Activated naive CD4-positive, alpha-beta T cell treated with Interleukin-2 at 50 U/mL for 16 hours (primary cell): ENCODE measurements at places on chromosomes 3 and 15.

DNA sequence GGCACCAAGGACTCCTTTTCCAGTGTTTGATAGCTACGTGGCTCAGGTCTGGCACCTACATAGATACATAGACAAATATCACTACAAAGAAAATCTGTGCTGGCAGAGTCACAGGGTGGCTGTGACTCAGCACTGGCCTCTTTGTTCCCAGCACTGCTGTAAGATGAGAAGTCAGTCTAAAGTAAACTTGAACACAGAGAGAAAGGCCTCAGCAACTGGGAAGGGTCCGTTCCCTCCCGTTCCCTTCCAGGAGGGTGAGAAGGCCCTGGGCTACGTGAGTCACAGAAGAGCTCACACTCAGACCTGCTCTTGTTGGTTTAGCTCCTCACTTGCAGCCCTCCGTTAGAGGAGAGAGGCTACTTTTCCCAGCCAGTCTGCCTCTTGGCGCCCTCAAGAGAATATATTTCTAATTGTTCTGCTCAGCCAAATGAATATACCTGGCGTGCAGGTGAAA lies 23.1 kb downstream of the ANXA2 start:
- DNase-seq, result no peak

DNA sequence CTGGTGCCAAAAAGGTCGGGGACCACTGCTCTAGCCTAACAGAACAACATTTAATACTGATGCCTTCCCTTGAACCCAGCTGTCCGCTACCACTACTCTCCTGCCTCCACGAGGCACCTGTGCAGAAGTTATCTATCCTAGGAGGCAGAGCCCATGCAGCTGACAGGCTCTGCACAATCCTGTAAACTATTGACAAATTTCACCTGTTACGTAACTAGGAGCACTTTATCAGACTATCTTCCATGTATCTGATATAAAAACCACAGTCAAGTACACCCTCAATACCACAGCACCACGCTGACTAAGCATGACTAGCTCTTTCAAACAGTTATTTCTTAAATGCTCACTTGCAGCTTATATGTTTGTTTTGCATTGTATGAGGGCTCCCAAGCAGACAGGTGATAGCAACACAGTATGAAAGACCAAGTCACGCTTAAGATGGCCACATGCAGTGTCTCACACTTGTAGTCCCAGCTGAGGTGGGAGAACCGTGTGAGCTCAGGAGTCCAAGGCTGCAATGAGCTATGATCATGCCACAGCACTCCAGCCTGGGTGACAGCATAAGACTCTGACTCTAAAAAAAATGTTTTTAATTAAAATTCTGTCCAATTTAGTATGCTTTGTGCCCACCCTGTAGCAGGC lies 4.5 kb upstream of the IL17RC start:
- DNase-seq, result peak; percentile 49

DNA sequence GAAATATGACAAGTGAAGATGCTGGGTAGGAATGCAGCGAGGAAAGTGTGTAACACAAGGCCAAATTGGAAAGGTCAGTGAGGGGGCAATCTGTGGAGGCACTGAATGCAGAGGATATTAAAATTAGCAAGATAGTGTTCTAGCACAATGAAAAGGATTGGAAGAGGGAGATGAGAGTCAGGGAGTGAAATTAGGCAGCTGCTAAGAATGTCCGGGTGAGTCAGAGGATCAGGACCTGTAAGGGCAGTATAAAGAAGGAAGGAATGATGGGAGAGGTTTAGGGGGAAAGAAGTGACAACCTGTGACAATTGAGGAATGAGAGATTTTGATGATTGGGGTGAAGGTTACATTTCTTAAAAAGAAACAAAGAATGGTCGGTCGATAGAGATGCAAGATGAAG lies 103.5 kb downstream of the UBE3A start:
- DNase-seq, result no peak

DNA sequence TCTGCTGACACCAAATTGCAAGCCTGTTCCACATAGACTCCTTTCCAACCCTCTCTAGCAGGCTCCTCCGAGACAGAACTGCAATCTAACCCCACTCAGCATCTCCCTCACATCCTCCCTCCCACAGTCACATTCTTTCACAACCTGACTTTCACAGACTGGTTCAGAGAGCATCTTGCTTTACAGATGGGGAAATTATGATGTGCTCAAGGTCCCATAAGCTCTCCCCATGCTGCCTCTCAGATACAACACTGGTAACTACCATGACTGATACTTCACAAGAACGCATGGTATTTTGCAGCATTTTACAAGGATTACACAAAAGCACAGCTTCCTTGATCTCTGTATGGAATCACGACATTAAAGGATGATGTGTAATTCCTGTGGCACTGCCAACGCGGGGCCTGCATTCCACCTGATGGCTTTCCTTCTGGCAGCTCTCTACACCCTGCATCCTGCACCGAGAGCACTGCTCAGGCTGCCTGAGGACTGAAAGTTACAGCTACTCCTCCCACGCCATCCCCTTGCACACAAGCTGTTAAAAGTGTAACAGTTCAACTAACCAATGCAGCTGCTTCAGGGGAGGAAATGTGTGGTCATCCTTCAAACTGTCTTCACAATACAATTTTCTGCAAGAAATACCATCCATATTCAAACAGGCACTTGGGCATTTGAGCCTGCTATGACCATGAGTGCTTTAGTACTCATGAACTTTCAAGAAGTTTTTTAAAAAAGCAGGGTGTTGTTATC lies 27.6 kb downstream of the TBC1D2B start:
- peak; percentile 68 for DNase-seq

DNA sequence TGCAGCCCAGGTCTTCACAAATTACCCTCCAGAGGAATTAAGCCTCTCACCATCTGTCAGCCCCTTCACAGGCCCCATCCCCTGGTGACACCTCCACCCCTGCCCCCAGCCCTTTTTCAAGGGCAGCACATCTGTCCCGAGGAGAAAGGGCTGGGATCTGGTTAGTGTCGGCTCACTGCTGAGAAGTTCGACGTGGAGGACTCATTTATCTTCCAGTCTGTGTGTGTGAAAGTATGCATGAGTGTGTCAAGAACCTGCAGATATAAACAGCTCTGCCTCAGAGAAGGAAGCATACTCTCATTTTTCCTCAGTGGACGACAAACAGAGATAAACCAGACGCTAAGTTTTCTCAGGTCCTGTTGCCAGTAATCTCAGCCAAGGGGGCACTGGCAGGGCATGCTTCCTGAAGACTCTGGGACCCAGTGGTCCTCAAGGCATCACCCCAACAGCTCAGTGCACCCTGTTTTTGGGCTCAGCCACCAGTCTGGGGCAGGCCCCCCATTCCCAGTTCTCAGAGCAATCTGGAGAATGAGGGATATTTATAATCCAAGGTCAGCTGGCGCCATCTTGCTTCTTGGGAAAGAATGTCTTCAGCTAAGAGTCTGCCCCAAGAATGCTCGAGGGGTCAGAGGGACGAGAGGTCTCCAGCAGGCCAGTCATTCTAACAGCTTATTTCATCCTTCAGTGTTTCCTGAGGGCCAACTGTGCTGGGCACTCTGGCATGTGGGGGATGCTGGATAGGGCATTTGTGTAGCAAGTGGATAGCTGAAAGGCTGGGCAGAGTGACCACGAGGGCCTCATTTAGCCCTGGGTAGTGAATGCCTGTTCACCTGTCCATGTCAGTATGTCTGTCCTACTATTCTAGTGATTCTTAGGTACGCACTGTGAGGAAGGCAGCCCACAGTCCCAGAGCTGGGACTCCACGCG lies 73.6 kb downstream of the ADCY5 start:
- no peak for DNase-seq

- no peak for DNase-seq
These were observed 31.8 kb upstream of the HES1 start for GRCh38 chr3:194103983-194104751.

DNA sequence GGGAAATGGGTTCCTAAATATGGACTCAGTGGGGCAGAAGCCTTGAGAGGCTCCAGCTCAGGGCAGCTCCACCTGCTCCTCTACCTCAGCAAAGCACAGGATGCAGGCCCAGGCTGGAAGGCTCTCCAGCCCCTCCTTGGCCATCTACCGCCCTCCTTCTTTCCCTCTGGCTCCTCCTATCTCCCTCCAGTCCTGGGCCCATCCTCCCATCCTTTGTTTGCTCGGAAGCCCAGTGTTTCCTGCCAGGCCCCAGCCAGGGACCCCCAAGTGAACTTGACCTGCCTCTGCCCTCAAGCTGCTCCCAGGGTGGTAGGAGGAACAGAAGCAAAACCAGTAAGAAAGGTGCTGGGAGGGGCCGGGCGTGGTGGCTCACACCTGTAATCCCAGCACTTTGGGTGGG lies 20.1 kb downstream of the MAPKAPK3 start:
- no peak for DNase-seq

GRCh38 chr3:120749843-120750242 lies 7.3 kb downstream of the GTF2E1 start:
- no peak for DNase-seq
